Activated T-helper 2 cell treated with anti-CD3 and anti-CD28 coated beads, Interferon-gamma antibody, Interleukin-2, Interleukin-4, amounts not matched to agents 10 μg/mL and 5 μg/mL and 100 μg/mL, durations not matched to agents 14 hours and 24 hours and 36 hours (primary cell): ENCODE measurements at places on chromosomes 16 and 17. TPM values are rescaled to one million over a fixed set of nuclear protein-coding genes. Genes with fewer than 3 reads are reported as not detected.

DNA sequence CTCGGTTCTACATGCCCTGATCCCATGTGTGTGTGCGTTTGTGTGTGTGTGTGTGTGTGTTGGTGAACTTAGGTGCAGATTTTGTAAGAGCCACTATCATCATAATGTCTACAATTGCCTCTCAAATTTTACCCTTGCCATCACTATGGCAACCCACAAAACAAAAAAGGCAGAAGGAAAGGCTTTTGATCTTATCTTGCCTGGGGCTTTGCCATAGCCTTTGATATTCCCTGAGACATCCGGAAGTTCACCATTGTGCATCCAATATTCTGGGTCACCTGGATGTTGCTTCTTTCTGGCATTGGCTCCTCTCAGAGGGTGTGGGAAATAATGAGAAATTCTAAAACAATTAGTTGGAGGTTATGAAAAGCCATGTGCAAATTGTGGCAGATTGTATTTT is 114.7 kb downstream of the HAPSTR1 start:
- no peaks in the 10 kb centered on the region for H3K36me3 ChIP-seq
- no peak overlapping the region for H3K27ac ChIP-seq
- H3K27me3 ChIP-seq = no peaks in the 10 kb centered on the region
- H3K4me1 ChIP-seq = no peaks in the 10 kb centered on the region
- no peak for DNase-seq

DNA sequence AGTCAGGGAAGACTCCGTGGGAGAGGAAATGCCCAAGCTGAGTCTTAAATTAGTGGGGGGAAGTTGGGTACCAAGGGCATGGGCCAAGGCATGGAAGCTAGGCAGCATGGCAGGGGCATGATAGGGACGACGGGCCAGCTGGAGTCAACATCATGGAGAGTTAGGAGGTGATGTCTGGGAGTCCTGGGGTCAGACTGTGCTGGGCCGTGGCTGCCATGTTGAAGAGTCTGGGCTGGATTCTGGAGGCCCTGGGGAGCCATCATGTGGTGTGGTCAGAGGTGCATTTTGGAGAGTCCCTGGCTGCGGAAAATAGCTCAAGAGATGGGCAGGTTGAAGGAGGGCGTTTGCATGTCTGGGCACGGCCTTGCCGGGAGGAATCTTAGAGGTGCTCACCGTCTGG is 85.2 kb downstream of the SDR42E1 start:
- H3K4me1 ChIP-seq = peaks cover 5% of the 10 kb centered on the region
- no peak for DNase-seq
- H3K4me3 ChIP-seq = no peak overlapping the region
- no peak overlapping the region for H3K27ac ChIP-seq
- H3K36me3 ChIP-seq = no peaks in the 10 kb centered on the region
- no peaks in the 10 kb centered on the region for H3K27me3 ChIP-seq

- peaks cover 14% of the 10 kb centered on the region for H3K4me1 ChIP-seq
- no peak overlapping the region for H3K27ac ChIP-seq
- H3K4me3 ChIP-seq = no peak overlapping the region
- DNase-seq = no peak
- H3K36me3 ChIP-seq = peaks cover 39% of the 10 kb centered on the region
- H3K27me3 ChIP-seq = no peaks in the 10 kb centered on the region
These were observed 74.6 kb upstream of the ZNF750 start for GRCh38 chr17:82914375-82914774.

DNA sequence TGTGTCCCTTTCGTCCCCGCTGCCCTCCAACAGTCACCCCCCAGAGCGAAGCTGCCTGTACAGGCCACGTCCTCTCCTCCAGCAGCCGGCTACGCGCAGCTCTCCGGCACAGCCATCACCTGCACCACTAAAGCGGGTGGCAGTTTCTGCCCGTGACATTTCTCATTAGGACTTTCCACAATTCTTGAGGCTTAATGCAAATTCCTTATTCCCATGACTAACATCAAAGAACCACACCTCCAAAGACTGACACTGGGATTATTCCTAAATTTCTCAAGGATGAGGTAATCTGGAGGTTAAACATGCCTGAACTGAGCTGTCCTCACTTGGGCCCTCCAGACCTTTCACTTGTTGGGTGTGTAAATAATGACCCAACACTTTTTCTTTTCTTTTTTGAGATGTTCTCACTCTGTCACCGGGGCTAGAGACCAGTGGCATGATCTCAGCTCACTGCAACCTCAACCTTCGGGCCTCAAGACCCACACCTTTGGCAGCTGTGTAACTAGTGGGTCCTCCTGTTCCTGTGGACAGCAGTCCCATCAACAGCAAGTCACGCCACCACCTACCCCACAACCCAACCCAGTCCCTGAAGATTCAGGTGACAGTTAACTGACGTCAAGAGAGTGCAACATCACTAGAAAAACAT is 11.7 kb downstream of the ANKRD11 start:
- H3K27ac ChIP-seq = peak overlapping the region; percentile 22
- no peak overlapping the region for H3K4me3 ChIP-seq
- H3K27me3 ChIP-seq = no peaks in the 10 kb centered on the region
- H3K4me1 ChIP-seq = peaks cover 75% of the 10 kb centered on the region
- peaks cover 36% of the 10 kb centered on the region for H3K36me3 ChIP-seq

DNA sequence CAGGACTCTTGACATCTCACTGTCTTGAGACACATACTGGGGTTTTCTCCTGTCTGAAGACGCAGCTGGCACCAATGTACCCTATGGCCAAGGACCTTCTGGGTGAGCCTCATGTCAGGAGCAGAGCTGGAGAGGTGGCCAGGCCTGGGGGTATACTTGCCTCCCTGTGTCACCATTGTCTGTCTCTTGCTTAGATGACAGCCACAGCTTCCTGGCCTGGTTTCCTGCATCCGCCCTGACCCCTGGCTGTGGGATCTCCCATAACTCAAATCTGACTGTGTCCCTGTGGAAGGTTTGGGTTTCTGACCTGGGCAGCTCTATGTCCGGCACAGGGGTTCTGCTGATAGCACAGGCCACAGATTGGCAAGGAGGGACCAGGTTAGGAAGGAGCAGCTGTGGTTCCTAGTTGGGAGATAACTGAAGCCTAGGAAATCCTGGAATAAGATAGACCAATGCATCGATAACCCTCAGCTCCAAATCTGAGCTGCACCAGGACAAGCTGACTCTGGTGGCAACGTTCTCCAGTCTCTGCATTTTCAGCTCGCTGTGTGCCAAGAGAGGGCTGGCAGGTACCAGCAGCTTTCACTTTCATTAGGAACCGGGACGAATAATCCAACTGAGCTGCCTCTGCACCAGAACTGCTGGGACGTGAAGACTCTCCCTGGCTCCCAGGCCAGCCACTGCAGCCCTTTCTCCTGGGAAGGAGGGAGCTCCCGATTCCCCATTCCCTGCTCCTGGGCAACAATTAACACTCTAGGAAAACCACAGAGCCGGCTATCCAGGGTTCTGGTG is 5.0 kb downstream of the DEXI start:
- DNase-seq = no peak
- H3K4me3 ChIP-seq = peak overlapping the region; percentile 93
- peak overlapping the region; percentile 64 for H3K27ac ChIP-seq
- H3K27me3 ChIP-seq = no peaks in the 10 kb centered on the region
- peaks cover 62% of the 10 kb centered on the region for H3K4me1 ChIP-seq
- peaks cover 59% of the 10 kb centered on the region for H3K36me3 ChIP-seq

- DNase-seq = no peak
- no peaks in the 10 kb centered on the region for H3K27me3 ChIP-seq
- H3K27ac ChIP-seq = no peak overlapping the region
- H3K4me1 ChIP-seq = peaks cover 12% of the 10 kb centered on the region
- H3K36me3 ChIP-seq = no peaks in the 10 kb centered on the region
These were observed 14.0 kb upstream of the CYB5B start for GRCh38 chr16:69410219-69410990.

DNA sequence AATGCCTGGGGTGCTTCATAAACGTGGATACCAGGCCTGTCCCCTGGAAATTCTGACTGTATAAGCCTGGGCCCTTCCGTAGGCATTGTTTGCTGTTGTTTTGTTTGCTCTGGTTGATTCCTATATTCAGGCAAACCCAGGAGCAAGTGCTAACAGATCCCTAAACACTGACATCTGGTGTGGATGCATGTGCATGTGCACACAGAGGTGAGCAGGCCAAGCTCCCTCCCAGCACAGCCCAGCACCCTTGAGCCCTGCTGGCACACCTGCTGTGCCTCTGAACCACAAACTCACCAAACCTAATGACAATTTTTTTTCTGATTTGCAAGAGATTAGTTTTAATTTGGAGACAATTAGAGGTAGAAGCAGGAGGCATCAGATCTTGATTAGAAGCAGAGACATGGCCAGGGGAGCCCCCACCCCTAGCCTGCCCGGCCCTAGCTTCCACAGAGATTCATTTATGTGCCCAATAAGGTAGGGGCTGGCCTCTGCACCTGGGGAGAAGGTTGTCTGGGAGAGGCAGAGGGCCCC is 40.4 kb downstream of the TMEM132E start:
- H3K4me3 ChIP-seq = no peak overlapping the region
- no peak for DNase-seq
- no peaks in the 10 kb centered on the region for H3K4me1 ChIP-seq
- H3K27me3 ChIP-seq = peaks cover 44% of the 10 kb centered on the region
- H3K36me3 ChIP-seq = no peaks in the 10 kb centered on the region

- no peak overlapping the region for H3K4me3 ChIP-seq
- H3K4me1 ChIP-seq = no peaks in the 10 kb centered on the region
- H3K27ac ChIP-seq = no peak overlapping the region
These were observed 902.5 kb downstream of the KCNJ2 start for GRCh38 chr17:71071837-71072236.

- H3K27ac ChIP-seq = no peak overlapping the region
- DNase-seq = no peak
- no peaks in the 10 kb centered on the region for H3K27me3 ChIP-seq
- peaks cover 7% of the 10 kb centered on the region for H3K4me1 ChIP-seq
These were observed 25.3 kb downstream of the DBNDD1 start for GRCh38 chr16:89993971-89994370.

DNA sequence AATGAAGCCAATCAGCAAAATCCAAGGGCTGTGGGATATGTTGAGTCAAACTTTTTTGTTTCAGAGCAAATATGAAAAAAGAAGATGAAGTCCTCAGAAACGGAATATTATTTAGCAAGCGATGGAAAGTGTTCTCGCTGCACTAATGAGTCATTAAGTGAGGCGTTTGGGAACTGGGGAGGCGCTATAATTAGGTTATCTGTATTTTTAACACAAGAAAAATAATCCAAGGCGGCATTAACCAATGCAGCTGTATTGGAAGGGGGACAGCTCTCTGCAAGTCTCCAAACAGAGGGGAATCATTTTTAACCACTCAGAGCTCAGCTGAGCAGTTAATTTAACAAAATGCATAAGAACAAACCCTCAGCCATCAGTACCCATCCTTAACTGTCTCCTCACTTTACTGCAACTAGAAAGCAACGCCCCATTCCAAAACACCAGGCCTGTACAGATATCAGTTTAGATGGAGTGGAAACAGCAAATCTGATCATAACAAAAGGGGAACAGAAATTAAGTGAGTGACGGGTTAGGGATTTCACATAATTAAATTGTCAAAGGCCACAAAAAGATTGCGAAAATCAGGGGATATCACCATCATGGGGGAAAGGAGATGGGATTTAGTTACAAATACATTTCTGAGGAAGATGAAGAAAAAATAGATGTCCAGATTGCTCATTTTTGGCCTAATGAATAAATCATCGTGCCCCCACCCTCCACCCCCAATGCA is 211.0 kb upstream of the TOX3 start:
- no peaks in the 10 kb centered on the region for H3K4me1 ChIP-seq
- H3K27me3 ChIP-seq = no peaks in the 10 kb centered on the region
- H3K4me3 ChIP-seq = no peak overlapping the region
- no peaks in the 10 kb centered on the region for H3K36me3 ChIP-seq

- no peak overlapping the region for H3K4me3 ChIP-seq
- peaks cover 14% of the 10 kb centered on the region for H3K27me3 ChIP-seq
- peak overlapping the region; percentile 21 for H3K27ac ChIP-seq
- peaks cover 68% of the 10 kb centered on the region for H3K4me1 ChIP-seq
- peak; percentile 42 for DNase-seq
These were observed 42.7 kb downstream of the DYNLRB2 start for GRCh38 chr16:80583466-80583865.

- H3K27ac ChIP-seq = peak overlapping the region; percentile 88
- no peaks in the 10 kb centered on the region for H3K36me3 ChIP-seq
- no peak overlapping the region for H3K4me3 ChIP-seq
- H3K27me3 ChIP-seq = no peaks in the 10 kb centered on the region
These were observed 705.7 kb downstream of the MAF start for GRCh38 chr16:78894886-78895285.

The ASPA gene
- total RNA-seq = not detected in 2 replicates

The ITGAD gene
- 0.18 and 0.21 TPM in 2 replicates for total RNA-seq

The CRYM gene
- not detected in 2 replicates for total RNA-seq

The SLFN14 gene
- not detected in 2 replicates for total RNA-seq

The PPY gene
- total RNA-seq = not detected in 2 replicates
